CD4-positive, alpha-beta memory T cell (primary cell): ENCODE measurements at places on chromosomes 11 and 22.

DNA sequence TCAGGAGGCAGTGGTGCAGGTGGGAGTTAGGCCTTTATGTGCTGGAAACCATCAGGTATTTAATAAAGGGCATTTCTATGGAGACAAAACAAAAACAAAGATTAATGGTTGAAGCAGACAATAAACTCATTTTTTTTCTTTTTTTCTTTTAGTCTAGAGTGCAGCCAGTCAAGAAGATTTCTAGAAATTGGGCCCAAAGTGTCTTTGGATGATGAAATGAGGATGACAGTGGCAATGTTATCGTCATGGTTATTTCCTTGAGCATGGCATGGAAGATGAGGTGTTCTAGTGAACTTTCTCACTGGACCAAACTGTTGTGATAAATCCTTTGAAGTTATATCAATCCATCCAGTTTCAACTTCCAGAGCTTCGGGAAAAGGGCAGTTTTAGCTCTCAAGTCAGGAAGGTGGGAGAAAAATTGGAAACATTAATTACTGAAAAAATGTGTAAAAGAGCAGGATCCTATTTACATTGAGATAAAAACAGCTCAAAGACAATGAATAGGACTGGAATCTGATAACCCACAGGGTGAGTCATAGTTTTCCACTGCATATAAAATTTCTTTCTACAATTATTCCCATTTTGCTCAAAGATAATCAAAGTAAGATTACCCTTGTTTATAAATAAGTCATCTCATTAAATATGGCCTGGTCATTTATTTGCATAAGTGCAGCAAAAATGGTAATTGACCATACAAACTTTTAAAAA is 33.0 kb downstream of the PRR5L start:
- DNase-seq = no peak

DNA sequence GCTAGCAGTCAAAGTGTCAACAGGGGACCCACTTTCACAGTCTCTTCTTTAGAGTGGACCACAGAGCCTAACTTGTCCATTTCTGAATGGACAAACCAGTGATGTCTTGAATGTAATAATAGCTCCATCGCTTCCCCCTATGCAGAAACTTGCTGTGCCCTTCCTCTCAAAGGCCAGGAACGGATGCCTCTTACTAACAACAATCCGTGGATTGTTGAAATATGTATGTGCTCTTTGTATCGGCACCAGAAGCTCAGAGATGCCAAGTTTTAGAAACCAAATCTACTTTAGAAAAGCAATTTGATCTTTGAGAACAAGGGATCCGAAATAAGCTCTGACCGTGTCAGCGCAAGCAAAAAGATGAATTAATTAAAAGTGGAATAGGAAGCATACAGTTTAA is 259.5 kb upstream of the POU2AF2 start:
- no peak for DNase-seq

- no peak for DNase-seq
These were observed 3.7 kb upstream of the RANGAP1 start for GRCh38 chr22:41289671-41290070.

- DNase-seq = no peak
These were observed 35.1 kb downstream of the RRP8 start for GRCh38 chr11:6568191-6568918.

DNA sequence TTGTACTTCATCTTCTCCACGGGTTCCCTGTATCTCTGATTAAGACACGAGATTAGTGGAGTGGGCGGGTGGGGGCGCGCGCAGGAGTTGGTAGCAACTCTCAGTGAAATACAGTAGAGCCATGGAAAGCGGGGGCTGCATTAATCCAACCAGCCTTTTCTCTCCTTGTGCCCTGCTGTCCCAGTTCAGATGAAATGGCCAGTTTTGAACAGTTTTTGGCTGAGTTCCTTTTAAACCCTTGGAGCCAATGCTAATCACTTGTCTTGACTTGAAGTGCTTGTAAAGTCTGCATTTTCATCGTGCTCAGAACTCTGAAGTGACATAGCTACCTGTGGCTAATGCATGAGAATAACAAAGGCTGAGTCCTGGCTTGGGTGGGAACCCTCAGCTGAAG is 734 bp upstream of the TMEM123 start:
- DNase-seq = no peak

DNA sequence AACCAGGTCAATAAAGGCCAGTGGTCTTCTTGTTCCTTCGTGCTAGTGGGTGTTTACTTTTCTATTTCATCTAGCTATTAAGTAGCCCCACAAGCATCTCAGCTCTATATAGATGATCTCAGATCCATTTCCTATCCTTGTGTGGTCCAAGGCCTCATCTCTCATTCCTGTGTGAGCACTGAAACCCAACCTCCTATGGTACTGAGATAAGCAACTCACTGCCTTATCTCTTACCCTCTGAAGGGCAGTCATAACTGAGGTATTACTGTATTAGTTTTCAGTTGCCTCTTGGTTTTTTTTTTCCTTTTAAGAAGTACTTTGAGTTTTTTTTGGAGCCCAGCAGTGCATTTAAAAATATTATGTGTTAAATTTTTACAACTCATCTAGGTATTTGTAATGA is 28.3 kb downstream of the ACER3 start:
- DNase-seq = no peak

GRCh38 chr11:73116636-73117035 is 25.5 kb downstream of the FCHSD2 start:
- no peak for DNase-seq

DNA sequence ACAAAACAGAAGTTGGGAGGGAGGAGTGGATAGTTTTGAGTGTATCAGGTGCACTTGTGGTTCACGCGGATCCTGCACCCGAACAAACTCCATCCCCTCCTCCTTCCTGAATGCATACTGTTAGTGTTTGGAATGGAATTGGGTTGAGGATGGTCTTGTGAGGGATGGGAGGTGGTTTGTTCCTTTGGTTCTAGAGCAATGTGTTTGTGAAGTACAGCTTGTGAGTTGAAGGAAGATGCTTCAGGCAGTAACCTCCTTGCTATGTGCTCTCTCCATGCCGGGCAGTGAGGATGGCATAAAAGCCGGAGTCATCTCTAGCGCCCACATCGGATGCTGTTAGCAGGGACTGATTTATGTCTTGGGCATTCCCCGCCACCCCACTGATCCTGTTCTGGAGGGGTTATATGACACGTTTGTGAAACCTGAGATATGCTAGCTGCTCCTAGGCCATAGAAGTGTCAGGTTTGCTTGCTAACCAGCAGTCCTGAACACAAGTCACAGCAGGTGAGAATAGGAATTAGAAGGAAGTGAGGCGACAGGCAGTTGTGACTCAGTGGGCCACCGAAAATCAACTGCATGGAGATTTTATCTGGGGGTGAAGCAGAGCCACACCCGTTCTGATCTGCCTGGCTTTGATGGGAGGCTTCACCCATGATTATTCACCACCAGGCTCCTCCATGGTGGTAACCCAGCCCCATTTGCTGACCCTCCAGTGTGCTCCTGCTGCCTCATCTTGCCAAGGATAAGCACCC is 2.2 kb downstream of the BCR start:
- DNase-seq = peak; percentile 85

GRCh38 chr11:71222318-71223080 is 29.9 kb downstream of the SHANK2 start:
- DNase-seq = no peak
